ENCODE measurements at places on chromosomes 4 and X. TPM values are rescaled to one million over a fixed set of nuclear protein-coding genes. Genes with fewer than 3 reads are reported as not detected.

Gene ATP11C
- total RNA-seq, result 19.4 TPM

Gene GABRE
- not detected for total RNA-seq

Gene COL4A5
- total RNA-seq, result not detected

Gene PASD1
- total RNA-seq, result not detected

Gene IL3RA
- total RNA-seq, result 1.2 TPM

Gene PRSS12
- not detected for total RNA-seq

DNA sequence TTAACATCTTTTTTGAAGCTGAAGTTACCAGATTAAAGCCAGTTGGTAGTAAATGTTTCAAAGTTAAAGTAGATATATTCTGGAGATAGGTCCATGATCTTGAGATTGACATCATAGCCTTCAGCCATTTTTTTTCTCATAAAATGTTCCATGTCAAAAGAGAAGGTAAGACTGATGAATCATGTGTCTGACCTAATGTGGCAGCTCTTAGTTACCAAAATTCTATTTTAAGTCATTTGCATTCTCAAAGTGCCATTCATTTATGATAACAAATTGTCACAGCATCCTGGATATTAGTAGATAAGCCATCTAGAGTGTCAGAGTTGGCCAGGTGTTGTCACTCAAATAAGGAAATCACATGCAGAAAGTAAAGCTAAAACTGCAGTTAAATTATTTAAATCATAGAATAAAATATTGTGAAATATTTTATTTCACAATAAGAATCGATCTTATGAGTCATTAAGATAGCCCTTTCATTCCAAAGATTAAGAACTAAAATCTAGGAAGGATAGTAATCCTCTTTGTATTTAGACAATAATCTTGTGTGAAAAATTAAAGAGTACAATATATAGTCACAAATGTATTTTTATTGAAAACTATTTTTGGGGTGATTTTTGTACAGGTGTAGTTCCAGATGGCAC lies 65.7 kb upstream of the ADAD1 start:
- H3K4me3 ChIP-seq, result no peak overlapping the region
- no peaks in the 10 kb centered on the region for H3K27me3 ChIP-seq
- no peak for DNase-seq
- no peak overlapping the region for H3K27ac ChIP-seq
- peaks cover 86% of the 10 kb centered on the region for H3K36me3 ChIP-seq

DNA sequence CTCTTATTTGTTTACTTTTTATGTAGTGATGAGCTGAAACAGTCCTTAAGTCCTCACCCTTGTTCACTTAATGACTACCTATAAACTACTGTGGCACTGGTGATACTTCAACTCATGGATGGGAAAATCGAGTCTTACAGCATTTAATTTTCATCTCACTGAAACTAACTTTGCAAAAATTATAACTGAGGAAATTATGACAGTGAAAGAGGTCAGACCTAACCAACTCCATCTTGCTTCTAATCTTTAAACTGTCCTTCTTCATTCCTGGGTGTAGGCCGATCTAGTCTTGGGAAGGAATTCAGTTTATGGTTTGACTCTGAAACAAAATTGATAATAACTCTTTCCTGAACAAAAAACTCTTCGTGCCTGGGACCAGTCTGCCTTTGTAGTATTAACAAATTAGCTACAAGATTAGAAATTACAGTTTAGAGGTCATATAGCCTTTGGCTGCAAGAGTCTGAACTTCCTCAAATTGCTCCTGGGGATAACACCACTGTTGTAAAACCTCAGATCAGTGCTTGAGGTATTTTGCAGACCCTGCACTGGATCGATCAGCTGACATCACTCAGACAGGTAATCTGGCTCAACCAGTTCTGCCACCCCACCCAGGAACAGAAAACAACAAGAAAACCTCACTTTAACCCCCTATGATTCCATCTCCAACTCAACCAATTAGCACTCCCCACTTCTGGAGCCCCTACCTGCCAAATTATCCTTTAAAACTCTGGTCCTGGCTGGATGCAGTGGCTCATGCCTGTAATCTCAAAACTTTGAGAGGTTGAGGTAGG lies 995.7 kb upstream of the PRKX start:
- H3K27ac ChIP-seq, result no peak overlapping the region
- no peaks in the 10 kb centered on the region for H3K27me3 ChIP-seq
- H3K4me1 ChIP-seq, result no peaks in the 10 kb centered on the region
- H3K4me3 ChIP-seq, result no peak overlapping the region
- DNase-seq, result no peak

- H3K36me3 ChIP-seq, result no peaks in the 10 kb centered on the region
- H3K27me3 ChIP-seq, result no peaks in the 10 kb centered on the region
- DNase-seq, result no peak
- peak overlapping the region; percentile 37 for H3K4me3 ChIP-seq
- H3K27ac ChIP-seq, result no peak overlapping the region
Measured at GRCh38 chr4:42642101-42642797, 14.7 kb downstream of the ATP8A1 start.

DNA sequence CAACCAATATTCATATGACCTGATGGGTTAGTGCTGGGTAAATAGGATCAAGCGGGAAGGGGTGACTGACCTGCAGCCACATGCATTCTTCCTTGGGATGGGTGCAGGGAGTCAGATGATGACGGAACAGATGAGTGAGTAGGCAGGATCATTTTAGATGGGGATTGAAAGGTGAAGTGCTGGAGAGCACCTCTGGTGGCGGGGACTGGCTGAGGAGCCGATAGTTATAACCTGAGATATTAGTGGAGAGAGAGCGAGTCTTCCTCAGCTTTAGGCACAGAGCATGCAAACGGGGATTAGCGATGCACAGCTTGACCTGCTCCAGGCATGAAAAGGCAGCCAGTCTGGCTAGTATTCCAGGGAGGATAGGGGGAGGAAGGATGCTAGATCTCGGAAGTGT lies 99.1 kb downstream of the AFF1 start:
- peaks cover 26% of the 10 kb centered on the region for H3K4me1 ChIP-seq
- no peaks in the 10 kb centered on the region for H3K27me3 ChIP-seq
- H3K27ac ChIP-seq, result no peak overlapping the region
- no peak overlapping the region for H3K4me3 ChIP-seq
- DNase-seq, result no peak
- H3K36me3 ChIP-seq, result no peaks in the 10 kb centered on the region

DNA sequence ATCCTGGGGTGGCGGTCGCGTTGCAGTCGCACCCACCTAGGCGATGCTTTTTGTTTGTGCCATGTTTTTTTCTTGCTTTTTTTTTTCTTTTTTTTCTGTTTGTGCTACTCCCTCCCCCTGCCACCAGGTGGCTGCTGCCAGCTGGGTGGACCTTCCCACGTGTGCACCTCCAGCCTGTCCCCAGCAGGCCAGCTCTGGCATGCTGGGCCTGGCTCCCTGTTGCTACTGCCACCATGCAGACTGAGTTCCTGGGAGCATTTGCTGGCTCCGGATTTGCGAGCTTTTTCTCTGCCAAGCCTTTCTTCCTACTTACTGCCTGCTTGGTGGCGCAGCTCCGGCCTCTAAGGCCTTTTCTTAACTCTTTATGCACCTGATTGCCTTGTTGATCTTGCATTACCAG lies 161.2 kb upstream of the WDFY3 start:
- H3K4me3 ChIP-seq, result no peak overlapping the region
- no peak overlapping the region for H3K27ac ChIP-seq
- DNase-seq, result no peak
- H3K36me3 ChIP-seq, result no peaks in the 10 kb centered on the region

DNA sequence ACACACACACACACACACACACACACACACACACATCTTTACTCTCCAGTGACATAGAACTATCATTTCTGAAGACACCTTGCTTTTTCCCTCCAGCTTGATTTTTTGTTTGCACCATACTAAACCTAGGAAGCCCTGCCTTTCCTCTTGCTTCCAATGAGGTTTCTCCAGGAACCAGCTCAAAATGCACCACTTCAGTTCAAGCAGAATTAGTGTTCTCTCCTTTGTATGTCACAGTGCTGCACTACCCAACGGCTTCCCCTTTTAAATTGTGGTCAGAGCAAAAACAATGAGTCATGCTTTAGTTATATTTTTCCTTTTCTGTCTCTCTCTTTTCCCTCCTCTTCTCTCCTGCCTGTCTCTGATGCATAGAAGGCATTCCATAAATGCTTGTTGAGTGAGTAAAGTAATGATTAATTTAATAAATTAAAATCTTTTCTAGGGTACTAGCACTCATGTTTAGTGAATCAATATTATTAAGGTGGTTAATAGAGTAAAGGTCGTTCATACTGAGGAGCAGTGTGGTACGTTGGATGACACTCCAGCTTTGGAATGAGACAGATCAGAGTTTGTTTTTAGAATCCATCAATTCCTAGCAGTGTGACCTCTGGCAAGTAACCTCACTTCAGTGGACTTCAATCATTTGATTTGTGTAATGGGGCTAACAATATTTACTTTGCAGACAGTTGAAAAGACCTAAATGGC lies 5.9 kb downstream of the RTL3 start:
- H3K27ac ChIP-seq, result no peak overlapping the region
- H3K4me3 ChIP-seq, result no peak overlapping the region
- peaks cover 13% of the 10 kb centered on the region for H3K4me1 ChIP-seq

DNA sequence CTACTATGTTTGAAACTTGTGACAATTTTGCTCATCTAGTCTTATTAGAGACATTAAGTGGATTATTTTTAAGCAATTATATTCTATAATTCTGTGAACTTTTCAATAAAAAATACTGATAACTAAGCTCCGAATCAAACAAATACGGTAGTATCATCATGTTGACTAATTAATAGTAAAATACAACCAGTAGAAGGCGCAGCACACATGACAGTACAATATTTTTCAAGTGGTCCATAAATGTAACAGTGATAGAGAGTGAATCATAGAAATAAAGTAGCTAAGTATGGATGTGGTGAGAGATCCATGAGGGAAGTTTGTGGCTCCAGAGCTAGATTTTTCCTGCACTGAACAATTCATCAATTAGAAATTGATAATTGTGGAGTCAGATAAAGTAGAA lies 666.2 kb downstream of the KCTD8 start:
- no peak overlapping the region for H3K4me3 ChIP-seq
- H3K27ac ChIP-seq, result no peak overlapping the region
- H3K36me3 ChIP-seq, result no peaks in the 10 kb centered on the region
- no peaks in the 10 kb centered on the region for H3K27me3 ChIP-seq
- H3K4me1 ChIP-seq, result no peaks in the 10 kb centered on the region
- DNase-seq, result no peak

- DNase-seq, result no peak
- H3K4me3 ChIP-seq, result no peak overlapping the region
- H3K4me1 ChIP-seq, result no peaks in the 10 kb centered on the region
- no peak overlapping the region for H3K27ac ChIP-seq
- no peaks in the 10 kb centered on the region for H3K36me3 ChIP-seq
Measured at GRCh38 chr4:41517747-41518146, 20.2 kb upstream of the LIMCH1 start.

DNA sequence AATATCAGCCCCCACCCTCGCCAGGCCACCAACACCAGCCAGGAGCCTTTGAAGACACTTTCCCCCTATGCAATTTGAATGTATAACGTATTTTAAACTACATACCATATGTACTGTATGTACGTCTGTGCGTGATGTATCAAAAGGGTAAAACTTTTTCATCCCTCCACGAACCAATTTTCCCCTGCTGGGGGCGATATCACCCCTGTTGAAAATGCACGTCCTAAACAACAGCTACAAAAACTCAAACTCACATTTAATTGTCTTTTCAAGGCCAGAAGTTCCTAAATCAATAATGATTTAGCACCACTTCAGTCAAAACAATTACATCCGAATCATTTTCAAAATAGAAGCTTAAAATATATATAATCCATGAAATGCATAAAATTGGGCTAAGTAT lies 1.4 kb downstream of the VEGFD start:
- no peaks in the 10 kb centered on the region for H3K4me1 ChIP-seq
- no peak overlapping the region for H3K4me3 ChIP-seq
- no peak for DNase-seq
- no peaks in the 10 kb centered on the region for H3K27me3 ChIP-seq
- no peaks in the 10 kb centered on the region for H3K36me3 ChIP-seq
- no peak overlapping the region for H3K27ac ChIP-seq

DNA sequence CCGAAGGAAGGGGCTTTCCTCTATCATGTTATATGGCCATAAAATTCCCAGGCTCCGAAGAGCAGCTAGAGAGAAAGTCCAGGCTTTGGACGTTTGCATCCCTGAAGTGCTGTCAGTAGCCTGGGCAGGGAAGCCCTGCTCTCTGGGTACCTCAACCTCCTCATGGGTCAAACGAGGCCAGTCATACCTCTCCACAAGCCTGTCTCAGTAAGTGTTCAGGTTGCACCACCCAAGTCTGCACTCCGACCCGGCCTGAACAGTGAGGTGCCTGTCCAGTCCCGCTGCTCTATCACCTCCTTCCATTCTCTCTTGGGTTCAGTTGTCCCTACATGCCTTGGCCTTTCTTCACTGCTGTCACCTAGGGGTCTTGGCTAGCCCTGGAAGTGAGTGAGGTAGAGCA lies 78.9 kb downstream of the STARD8 start:
- no peak for DNase-seq
- no peaks in the 10 kb centered on the region for H3K36me3 ChIP-seq
- H3K27me3 ChIP-seq, result no peaks in the 10 kb centered on the region
- H3K4me3 ChIP-seq, result no peak overlapping the region
- no peaks in the 10 kb centered on the region for H3K4me1 ChIP-seq

DNA sequence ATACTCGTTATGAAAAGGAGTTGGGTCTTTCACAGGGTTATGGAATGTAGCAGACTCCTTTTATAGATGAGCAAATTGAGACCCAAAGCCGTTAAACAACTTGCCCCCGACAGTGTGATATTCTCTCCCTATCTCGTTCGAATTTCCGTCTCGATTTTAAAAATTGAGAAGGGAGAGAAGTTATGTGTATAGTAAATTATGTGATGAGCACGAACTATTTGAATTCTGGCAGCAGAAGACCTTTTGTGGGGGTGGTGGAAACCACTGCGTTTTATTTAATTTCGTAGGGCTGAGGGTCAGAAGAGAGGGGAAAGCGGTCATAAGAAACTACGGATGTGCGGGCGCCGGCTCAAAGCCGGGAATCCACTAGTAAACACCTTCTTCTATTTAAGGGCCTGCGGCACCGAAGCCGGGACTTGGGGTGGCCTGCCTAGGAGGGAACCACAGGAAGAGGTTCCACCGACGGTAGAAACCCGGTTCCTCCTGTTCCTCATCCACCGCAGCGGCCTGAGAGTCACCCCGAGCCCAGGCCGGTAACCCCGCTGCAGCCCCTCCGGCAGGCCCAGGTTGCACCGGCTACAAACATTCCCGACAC lies 1.5 kb upstream of the DDX3X start:
- peaks cover 4% of the 10 kb centered on the region for H3K36me3 ChIP-seq
- H3K4me1 ChIP-seq, result peaks cover 26% of the 10 kb centered on the region
- H3K4me3 ChIP-seq, result peak overlapping the region; percentile 98
- peak; percentile 64 for DNase-seq
- H3K27me3 ChIP-seq, result no peaks in the 10 kb centered on the region

- H3K4me3 ChIP-seq, result no peak overlapping the region
- no peaks in the 10 kb centered on the region for H3K27me3 ChIP-seq
- H3K27ac ChIP-seq, result no peak overlapping the region
- no peak for DNase-seq
- H3K36me3 ChIP-seq, result peaks cover 35% of the 10 kb centered on the region
- H3K4me1 ChIP-seq, result no peaks in the 10 kb centered on the region
Measured at GRCh38 chrX:47169273-47169672, 24.3 kb downstream of the RBM10 start.
